Uterus (tissue), 4 donors: ENCODE measurements at places on chromosomes 1 and 21. TPM values are rescaled to one million over a fixed set of nuclear protein-coding genes. Genes with fewer than 3 reads are reported as not detected.
A peak's percentile ranks its signal among the peaks of the same experiment; 100 is the strongest.

DNA sequence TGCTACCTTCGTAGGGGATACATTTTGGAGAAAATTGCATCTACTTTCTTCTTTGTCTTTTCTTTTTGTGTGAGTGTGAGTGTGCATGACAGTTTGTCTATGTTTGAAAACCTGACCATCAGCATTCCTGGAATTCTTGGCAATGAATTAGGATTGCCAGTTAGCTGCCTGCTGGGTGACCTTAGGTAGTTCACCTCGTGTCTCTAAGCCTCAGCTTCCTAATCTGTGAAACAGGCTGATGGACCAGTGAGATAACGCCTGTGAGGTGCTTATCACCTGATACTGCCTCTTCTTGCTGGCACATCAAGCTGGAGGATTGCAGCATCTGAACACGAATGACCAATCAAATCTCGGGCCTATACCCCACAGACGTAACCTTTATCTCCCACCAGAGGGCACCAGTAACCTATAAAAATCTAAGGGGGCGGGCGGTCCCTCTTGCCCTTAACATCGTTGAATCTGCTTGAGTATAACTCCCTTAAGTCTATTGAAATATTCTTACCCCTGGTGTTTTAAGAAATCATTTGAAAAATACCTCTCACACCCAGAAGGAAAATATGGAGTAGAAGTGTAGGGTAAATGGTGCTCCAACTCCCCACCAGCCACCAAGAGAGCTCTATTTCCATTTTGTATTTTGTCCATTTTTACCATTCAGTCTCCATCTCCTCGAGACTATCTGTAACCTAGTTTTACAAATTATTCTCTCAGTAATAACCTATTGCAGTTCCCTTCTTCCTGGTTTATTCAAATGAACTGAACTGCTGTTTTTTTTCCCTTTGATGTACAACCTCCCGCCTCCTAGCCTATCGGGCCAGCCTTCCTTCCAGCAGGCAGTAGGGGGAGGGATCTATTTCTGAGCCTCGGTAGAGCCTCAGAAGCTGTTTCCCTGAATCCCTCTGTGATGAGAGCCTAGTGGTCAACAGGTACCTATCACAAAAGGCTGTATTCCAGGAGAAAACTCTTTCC lies 49.7 kb downstream of the MDM4 start:
- no peaks in the 10 kb centered on the region for H3K27me3 ChIP-seq
- H3K4me1 ChIP-seq: no peaks in the 10 kb centered on the region
- H3K27ac ChIP-seq: no peak overlapping the region
- peak; percentile 55 for DNase-seq
- no peak overlapping the region for H3K4me3 ChIP-seq

DNA sequence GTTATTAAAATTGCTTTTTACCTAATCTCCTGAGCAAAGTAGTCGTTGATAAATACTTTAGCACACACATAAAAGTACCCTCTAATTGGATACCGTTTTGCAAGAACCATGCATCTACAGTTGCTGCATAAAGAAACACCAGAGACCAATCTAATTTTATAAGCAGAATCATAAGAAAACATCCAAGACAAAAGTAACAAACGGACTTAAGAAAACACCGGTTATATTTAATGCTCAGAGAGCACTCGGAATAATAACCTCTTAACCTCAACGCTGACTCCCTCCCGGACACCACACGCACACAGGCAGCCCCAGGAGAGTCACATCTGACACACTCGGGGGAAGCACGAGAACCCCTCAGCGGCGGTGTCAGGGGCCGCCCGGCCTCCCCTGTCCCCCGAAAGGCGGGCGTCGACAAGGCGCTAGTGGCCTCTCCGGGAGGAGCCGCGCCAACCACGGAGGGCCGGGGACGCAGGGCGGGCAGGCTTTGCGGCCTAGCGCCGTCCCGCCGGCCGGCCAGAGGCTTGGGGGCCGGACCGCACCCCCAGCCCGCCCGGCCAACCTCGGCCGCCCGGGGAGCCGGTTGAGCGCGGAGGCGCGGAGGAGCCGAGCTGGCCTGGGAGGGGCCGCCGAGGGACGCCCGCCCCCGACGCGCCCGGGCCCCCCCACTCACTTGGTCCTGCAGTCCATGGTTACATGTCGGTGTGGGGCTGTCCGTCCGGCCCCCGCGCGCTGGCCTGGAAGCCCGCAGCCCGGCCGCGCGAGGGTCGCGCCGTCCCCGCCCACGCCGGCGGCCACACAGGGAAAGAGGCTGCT lies 606 bp downstream of the DENND1B start:
- DNase-seq: peak; percentile 49
- peak overlapping the region; percentile 35 for H3K4me3 ChIP-seq
- no peaks in the 10 kb centered on the region for H3K27me3 ChIP-seq
- H3K27ac ChIP-seq: peak overlapping the region; percentile 91
- no peaks in the 10 kb centered on the region for H3K36me3 ChIP-seq
- no peaks in the 10 kb centered on the region for H3K4me1 ChIP-seq

DNA sequence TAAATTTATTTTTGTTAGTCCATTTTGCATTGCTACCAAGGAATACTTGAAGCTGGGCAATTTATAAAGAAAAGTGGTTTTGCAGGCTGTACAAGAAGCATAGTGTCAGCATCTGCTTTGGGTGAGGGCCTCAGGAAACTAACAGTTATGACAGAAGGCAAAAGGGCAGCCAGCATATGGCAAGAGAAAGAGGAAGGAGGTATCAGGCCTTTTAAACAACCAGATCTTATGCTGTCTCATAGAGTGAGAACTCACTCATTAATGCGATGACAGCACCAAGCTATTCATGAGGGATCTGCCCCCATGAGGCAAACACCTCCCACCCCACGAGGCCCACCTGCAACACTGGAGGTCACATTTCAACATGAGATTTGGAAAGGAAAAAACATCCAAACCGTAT lies 898.4 kb downstream of the KCNT2 start:
- no peaks in the 10 kb centered on the region for H3K4me1 ChIP-seq
- no peak for DNase-seq
- H3K4me3 ChIP-seq: no peak overlapping the region
- H3K36me3 ChIP-seq: no peaks in the 10 kb centered on the region
- no peaks in the 10 kb centered on the region for H3K27me3 ChIP-seq

DNA sequence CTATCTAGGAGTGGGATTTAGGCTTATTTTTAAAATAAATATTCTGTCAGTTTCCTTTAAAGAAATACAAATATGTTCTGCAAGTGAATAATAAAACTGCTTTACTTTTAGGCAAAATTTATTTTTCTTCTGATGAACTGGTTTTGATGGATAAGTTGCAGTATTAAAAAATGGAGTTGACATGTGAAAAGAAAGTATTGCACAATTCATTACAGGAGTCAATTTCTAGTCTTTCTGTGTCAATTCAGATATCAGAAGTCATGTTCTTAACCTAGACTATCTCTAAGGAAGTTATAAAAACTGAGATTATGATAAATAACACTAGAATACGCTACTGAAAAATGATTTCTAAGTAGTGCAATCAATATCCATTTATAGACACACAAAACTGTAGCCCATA lies 270.2 kb upstream of the TMPRSS15 start:
- no peak overlapping the region for H3K27ac ChIP-seq
- no peaks in the 10 kb centered on the region for H3K27me3 ChIP-seq
- H3K4me3 ChIP-seq: no peak overlapping the region
- no peak for DNase-seq

DNA sequence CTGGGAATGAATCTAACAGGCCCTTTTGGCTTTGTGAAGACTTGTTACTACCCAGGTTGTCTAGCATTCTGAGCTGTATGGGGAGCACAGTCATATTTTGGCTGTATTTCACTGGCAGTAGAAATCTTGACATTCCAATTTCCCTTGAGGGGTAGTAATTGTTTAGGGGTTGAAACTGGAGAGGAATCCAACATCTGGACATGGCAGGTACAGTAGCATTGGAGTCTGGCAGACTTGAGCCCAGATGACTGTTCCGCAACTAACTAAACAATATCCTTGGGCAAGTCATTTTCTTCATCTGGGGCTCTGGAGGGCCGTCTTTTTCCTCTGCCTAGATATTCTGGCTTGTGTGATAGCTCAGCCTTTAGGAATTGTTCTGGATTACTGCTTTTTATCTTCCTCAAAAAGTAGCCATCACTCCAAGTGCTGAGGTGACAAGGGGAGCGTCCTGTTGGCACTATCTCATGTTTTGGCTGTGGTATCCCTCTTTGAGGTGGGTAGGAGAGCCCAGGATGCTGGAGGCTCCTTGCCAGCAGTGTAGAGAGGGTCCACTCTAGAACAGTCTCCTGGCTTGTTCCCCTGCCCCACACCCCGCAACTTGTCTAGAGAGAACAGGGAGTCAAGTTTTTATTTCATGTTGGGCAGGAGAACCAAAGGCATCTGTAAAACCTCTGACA lies 22.7 kb upstream of the NBL1 start:
- DNase-seq: no peak
- H3K27ac ChIP-seq: no peak overlapping the region
- H3K4me3 ChIP-seq: no peak overlapping the region
- no peaks in the 10 kb centered on the region for H3K4me1 ChIP-seq
- no peaks in the 10 kb centered on the region for H3K27me3 ChIP-seq

GRCh38 chr1:14365301-14365988 lies 233.0 kb upstream of the KAZN start:
- no peaks in the 10 kb centered on the region for H3K4me1 ChIP-seq
- no peaks in the 10 kb centered on the region for H3K36me3 ChIP-seq
- H3K27ac ChIP-seq: no peak overlapping the region
- H3K27me3 ChIP-seq: no peaks in the 10 kb centered on the region

GRCh38 chr1:232553050-232553754 lies 76.7 kb downstream of the SIPA1L2 start:
- H3K36me3 ChIP-seq: no peaks in the 10 kb centered on the region
- no peaks in the 10 kb centered on the region for H3K27me3 ChIP-seq

DNA sequence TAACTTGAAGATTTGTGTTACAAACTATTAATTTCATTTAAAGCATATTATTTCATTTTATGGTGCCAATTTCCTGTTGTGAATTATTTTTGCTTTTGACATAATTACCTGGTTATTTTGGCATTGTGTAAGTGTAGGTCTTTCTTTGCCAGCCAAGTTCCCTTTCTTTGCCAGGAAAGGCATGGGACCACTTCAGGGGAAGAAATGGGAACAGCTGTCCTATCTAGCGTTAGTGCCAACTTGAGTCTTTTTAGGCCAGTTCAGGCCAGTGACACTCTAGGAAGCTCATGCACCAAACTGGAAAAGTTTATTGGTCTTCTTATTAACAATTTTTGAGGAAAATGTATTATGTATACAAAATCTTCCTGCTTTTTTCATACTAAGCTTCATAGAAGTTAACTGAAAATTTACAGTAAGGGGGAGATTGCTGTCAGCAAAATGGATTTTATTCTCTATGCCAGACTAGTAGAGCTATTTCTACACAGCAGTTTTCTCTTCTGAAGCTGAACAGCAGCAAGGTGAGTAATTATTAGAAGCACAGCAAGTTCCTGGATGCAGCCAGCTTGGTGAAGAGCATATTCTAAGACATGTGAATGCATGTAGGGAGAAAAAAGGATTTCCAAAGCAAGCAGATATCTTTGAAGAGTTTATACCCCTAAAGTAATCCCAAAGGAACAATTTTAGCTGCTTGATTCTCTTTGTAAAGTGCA lies 914.6 kb upstream of the ADGRL4 start:
- H3K27ac ChIP-seq: no peak overlapping the region
- H3K36me3 ChIP-seq: no peaks in the 10 kb centered on the region
- no peaks in the 10 kb centered on the region for H3K4me1 ChIP-seq
- DNase-seq: no peak
- H3K4me3 ChIP-seq: no peak overlapping the region
- no peaks in the 10 kb centered on the region for H3K27me3 ChIP-seq

DNA sequence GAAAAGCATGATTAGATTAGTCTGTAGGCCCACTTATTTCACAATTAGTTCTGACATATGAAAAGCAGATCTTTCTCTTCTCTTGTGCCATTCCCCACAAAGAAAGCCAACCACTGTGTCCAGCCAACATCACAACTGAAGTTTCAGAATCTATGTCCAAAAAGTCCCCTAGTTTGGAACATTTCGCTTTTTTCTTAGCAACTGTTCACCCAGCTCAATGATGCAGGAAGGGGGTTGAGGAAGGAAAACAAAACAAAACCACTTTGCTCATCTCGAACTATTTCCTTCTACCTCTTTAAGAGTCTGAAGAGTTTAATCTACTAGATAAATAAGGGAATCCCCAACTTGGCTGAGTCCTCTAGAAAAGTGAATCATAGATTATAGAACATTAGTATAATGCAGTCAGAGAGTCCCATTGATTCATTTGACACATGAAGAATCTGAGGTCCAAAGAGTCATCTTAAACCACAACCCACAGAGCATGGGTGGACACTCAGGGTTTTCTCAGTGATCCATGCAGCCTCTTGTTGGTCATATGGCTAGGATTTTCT lies 159.3 kb upstream of the SGIP1 start:
- no peak for DNase-seq
- H3K27me3 ChIP-seq: no peaks in the 10 kb centered on the region
- H3K27ac ChIP-seq: no peak overlapping the region
- no peaks in the 10 kb centered on the region for H3K4me1 ChIP-seq
- H3K36me3 ChIP-seq: no peaks in the 10 kb centered on the region

GRCh38 chr1:212959266-212960220 lies 9.2 kb downstream of the VASH2 start:
- H3K27me3 ChIP-seq: no peaks in the 10 kb centered on the region
- no peaks in the 10 kb centered on the region for H3K36me3 ChIP-seq
- no peak for DNase-seq
- no peaks in the 10 kb centered on the region for H3K4me1 ChIP-seq

The GNAT2 gene
- total RNA-seq: not detected

The LORICRIN gene
- not detected for total RNA-seq

The DEPDC1 gene
- total RNA-seq: 0.12 TPM

The FMN2 gene
- total RNA-seq: 6.5 TPM
